ENCODE measurements at places on chromosomes 4 and X.

- DNase-seq: peak; percentile 68
These were observed 960 bp downstream of the TRPC3 start for GRCh38 chr4:121950680-121951520.

DNA sequence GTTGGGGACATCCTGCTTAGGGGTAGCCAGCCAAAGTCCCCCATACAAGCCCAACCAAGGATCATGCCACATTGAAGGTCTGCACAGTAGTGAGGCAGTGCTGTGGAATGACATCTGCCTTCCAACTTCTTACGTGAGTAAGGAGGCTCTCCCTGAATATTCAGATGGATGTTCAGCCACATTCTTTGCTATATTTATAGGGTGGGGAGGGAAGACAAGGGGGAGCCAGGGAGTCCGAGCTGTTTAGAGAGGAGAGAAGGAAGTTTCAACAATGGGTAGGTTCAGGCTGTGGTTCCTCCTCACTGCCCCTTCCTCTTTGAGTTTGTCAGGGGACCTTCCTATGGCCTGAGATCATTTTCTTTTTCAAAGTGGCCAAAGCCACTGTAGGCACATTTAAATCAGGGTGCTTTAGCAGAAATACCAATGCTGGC is 29.8 kb downstream of the MSN start:
- DNase-seq: no peak

- DNase-seq: no peak
These were observed 192.2 kb downstream of the FGF13 start for GRCh38 chrX:138519296-138519695.

- DNase-seq: no peak
These were observed 14.1 kb downstream of the ENPEP start for GRCh38 chr4:110489901-110490508.

DNA sequence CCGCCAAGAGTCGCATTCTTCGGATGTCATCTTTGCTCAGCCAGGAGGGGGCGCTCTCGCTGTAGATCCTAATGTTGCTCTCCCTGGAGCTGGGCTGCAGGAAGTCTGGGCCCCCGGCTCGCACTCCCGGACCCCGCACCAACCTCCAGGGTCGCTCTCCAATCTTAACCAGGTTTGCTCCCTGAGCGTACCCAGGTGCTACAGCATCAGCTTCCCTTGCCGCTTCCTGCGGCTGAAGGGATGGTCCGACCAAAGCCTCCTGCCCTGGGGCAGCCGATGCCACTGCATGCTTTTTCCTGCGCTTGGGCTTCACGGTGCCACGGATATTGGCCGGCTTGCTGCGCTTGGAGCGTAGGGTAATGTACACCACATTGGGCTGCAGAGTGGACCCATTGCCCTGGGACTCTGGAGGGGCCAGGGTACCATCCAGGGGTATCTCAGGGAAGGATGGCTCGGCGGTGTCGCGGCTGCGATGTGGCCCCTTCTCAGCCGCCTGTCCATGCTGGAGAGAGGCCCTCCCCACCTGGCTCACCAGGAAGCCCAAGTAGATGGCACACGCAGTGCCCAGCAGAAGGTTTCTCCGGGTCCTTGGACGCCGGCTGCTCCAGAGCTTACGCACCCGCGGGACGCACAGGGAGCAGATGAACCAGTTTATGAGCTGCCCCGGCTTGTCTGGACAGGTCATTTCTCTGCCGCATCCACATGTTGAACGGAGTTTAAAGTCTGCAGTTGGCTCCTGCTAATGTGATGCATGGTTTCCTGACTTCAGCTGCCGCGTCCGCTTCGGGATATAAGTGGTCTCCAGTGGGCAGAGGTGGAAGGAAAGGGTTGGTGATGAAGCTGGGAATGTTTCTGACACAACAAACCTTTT is 1.9 kb downstream of the GASK1B start:
- peak; percentile 74 for DNase-seq

DNA sequence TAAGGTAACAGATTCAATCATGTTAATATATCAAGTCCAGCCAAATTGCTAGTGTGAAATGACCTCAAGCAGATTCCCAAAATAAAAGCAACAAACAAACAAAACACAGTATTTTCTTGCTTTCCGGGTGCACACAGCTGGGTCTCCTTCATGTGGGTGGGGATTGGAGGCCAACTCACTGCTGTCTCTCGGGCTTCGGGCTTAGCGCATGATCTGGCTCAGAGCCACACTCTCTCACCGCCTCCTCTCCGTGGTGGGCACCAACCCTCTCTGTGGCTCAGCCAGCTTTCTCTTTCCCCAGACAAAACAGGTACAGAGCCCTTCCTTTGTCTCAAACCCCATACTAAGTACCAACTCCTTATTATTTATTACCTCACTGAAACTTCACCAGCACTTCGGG is 2.9 kb upstream of the REELD1 start:
- DNase-seq: no peak

- DNase-seq: no peak
These were observed 1113.1 kb upstream of the LCORL start for GRCh38 chr4:19134685-19135084.

DNA sequence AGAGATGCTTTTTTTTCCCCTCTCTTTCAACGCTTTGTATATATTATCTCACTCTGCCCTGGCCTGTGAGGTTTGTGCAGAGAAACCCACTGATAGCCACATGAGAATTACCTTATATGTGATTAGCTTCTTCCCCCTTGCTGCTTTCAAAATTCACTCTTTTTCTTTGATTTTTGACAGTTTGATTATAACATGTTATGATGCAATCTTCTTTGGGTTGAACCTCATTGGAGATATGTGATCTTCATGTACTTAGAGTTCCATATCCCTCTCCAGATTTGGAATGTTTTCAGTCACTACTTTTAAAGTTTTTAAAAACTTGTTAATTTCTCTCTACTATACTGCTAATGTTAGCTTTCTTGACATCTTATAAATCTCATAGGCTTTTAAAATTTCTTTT is 479.5 kb upstream of the AGA start:
- DNase-seq: no peak

- no peak for DNase-seq
These were observed 644.9 kb upstream of the PITX2 start for GRCh38 chr4:111267786-111268185.

DNA sequence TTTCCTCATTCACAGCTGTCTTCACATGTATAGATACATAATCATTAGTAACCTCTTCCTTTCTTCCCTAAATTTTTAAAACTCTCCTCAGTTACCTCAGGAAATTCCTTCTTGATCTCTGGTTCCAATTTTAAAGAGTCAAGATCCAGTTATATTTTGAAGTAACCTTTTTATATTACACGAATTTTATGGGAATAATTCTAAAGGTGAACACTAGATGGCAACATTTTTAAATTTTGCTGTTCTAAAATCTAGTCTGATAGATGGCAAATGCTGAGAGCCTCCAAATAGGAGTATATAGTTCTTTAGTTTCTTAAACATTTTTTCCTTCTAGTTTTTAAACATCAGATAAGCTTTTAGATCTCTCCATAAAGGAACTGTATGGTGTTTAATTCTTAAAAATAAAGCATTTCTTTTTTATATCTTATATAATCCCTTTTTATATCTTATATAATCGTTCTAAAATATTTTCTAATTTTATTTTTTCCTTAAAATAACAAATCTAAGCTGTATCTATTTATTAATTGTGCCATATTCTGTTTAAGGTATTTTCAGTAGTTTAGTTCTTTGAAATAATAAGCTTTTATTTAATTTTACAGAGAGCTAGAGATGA is 37.9 kb upstream of the PAPSS1 start:
- no peak for DNase-seq

GRCh38 chr4:15907430-15907829 is 31.1 kb downstream of the FGFBP1 start:
- no peak for DNase-seq

DNA sequence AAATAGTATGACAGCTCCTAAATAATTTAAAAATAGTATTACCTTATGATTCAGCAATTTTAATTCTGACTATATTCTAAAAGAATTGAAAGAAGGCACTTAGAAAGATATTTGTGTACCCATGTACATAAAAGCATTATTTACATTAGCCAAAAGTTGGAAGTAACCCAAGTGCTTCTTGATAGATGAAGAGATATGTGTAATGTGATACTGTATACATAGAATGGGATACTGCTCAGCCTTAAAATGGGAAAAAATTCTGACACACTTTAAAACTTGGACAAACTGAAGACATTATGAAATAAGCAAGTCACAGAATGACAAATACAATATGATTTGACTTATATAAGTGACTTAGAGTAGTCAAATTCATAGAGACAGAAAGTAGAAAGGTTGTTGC is 112.2 kb downstream of the IDS start:
- no peak for DNase-seq

DNA sequence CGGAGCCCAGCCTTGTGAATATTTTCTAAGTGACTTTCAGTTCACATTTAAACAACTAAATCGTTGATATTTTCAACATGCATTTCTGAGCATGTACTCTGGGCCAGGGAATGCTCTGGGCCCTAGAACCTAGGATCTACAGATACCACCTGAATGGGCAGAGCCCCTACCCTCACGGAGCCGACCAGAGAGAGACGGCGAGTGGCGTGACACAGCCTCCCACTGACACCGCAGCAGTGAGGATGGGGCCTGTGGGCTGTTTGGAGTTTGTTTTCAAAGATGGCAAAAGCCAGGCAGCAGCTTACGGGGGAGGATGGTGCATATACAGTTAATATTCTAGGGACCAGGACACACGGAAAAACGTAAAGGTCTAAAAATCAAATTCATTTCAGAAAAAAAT is 17.7 kb downstream of the NELFA start:
- peak; percentile 57 for DNase-seq

- no peak for DNase-seq
These were observed 119.0 kb downstream of the MANBA start for GRCh38 chr4:102641793-102642192.

- no peak for DNase-seq
These were observed 34.9 kb upstream of the ASB12 start for GRCh38 chrX:64265265-64265664.

GRCh38 chr4:7897811-7898210 is 41.9 kb downstream of the AFAP1 start:
- DNase-seq: no peak

DNA sequence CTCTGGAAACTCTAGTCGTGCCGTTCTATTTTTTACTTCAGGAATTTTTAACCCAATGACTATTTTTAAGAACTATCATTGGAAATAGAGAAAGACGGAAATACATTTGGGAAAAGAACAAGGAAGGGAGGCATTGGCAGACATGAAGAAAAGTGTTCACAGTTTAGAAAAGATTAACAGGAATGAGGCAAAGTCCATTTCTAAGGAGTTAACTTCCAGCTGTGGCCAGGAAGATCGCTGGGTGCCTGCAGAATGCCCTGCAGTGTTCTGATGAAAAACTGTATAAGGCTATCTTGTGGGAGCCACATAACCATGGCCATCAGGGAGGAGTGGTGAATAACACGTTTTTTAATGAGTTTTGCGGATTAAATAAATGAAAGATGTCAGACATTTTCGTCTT is 150.6 kb upstream of the VCX3A start:
- DNase-seq: no peak

DNA sequence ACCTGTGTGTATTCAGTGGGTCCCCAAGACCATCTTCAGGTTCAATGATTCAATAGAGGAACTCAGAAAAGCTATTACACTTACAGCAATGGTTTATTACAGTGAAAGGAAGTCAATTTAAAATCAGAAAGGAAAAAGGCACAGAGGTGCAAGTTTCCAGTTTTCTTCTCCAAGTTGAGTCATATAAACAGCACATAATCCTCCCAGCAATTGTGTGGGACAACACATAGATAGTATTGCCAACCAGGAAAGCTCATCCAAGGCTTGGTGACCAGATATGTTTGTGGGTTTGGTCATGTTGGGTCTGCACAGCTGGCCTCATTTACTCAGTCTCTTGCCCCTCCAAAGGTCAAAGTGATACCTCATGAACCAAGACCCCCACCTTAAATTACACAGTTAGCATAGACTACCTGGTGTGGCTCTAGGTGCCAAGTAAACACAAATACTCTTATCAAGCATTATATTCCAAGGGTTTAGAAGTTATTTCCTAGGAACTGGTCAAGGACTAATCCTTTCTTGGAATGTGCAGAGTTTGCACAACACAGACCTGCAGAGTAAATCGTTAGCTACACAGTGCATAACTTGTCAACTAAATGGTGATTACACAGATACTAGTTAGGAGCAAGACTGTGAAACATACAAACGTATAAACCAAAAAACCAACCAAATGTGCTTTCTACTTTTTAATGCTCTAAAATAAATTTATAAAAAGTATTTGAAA is 777.3 kb downstream of the PCDH18 start:
- no peak for DNase-seq

DNA sequence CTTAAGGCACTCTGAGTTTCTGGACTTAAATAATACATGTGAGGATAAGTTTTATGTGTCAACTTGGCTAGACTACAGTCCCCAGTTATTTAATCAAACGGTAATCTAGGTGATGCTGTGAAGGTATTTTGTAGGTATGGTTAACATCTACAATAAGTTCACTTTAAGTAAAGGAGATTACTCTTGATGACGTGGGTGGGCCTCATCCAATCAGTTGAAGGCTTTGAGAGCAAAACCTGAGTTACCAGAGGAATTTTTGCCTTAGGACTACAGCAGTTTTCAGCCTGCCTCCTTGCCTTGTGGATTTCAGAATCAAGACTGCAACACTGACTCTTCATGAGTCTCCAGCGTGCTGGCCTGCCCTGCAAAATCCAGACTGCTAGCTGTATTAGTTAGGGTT is 59.8 kb upstream of the HS6ST2 start:
- DNase-seq: no peak
